ENCODE measurements at places on chromosomes 6 and 20. TPM values are rescaled to one million over a fixed set of nuclear protein-coding genes. Genes with fewer than 3 reads are reported as not detected.

Gene PRL
- not detected for total RNA-seq

- DNase-seq: peak; percentile 86
Observed at GRCh38 chr20:56860413-56860812, 231.3 kb downstream of the TFAP2C start.

GRCh38 chr6:16380220-16380809, 141.9 kb downstream of the GMPR start:
- DNase-seq: no peak

DNA sequence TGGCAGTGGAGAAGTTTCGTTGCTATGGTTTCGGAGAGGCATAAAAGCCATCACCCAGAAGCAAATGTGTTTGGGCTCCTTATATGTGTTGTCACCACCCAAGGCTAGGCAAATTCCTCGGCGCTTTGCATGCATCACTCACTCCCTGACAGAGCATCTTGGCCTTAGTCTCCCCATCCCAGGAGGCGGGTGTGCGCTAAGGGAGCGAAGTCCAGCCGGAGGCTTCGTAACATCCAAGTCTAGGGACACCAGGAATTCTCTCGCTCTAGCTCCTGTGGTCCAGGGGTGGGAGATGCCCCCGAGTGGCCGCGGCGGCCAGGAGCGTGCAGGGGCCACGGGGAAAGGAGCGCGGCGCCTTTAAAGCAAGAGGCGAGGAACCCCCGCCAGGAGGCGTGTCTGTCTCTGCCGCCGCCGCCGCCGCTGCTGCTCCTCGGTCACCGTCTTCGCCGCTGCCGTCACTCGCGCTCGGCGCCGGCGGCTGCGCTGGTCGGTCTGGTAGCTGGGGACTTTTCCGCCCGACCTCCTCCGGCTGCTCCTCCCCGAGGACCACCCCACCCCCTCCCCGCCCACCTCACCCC, at the start of gene GRIK2:
TSS of gene GRIK2 (plus strand) at position 458 of the 578 bp plus-strand sequence.
- DNase-seq: peak; percentile 28

GRCh38 chr20:57883224-57883623, 173.4 kb upstream of the PMEPA1 start:
- DNase-seq: no peak

Gene CLPSL2
- not detected for total RNA-seq

GRCh38 chr6:52540286-52540902, 36.5 kb downstream of the TRAM2 start:
- no peak for DNase-seq

GRCh38 chr6:42522942-42523814, 40.7 kb upstream of the UBR2 start:
- DNase-seq: no peak

GRCh38 chr6:164164876-164165275, 750.4 kb downstream of the QKI start:
- DNase-seq: no peak

Gene HAO1
- not detected for total RNA-seq

DNA sequence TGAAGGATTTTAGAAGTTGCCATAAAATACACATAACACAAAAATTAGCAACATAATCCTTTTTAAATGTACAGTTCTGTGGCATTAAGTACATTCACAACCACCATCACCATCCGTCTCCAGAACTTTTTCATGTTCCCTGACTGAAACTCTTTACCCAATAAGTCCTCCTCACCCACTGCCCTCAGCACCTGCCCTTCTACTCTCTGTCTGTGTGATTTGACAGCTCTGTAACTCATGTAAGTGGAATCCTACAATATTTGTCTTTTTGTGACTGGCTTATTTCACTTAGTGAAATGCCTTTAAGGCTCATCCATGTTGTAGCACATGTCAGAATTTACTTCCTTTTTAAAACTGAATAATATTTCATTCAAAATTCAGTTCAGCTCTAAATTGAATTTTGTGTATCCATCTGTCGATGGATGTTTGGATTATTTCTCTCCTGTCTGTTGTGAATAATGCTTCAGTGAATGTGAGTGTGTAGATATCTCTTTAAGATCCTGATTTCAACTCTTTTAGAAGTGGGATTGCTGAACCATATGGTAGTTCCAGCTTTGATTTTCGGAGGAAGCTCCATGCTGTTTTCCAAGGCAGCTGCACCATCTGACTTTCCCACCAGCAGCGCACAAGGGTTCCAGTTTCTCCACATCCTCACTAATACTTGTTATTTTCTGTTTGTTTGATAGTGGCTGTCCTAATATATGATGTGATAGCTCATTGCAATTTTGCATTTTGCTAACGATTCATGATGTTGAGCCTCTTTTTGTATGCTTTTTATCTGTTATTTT, 4.2 kb downstream of the ENTPD6 start:
- no peak for DNase-seq

Gene KHDRBS2
- total RNA-seq: not detected

DNA sequence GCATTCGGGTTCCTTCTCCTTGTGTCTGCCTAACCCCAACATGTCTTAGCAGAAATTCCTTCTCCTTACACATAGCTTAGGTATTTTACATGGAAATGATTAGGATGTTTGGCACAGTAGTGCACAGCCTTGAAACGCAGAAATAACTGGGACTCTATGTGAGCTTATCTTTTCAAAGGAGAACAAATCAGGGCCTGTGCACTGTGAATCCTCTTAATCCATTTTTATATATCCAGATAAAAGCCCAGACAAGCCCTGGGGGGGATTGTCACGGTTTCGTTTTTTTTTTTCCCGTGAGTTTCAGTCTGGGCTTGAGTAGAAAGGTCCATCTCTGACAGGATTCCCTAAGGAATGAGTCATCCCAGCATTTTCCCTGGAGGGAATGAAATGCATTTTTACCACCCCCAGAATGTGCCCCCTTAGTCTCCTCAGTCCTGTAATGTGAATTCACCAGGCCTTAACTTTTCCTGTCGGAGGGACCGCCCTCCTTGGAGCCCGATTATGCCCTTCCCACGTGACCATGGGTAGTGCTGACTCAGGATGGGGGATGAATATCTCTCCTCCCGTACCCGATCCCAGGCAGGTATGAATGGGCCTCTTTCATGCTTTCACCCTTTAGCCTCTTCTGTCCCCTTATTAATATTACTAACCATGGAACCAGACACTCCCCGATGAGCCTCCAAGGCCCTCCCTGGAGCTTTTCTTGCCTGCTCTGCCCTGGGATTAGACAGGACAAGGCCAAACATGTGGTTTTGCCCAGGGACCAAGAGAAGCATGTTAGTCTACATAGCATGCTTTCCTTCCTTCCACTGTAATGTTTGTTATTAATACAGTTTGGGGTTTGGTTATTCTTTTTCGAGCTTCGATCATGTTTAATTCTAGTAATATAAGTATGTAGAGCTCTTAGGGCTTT, 23.9 kb upstream of the NAA20 start:
- DNase-seq: peak; percentile 94

Measured in fibroblast of villous mesenchyme (primary cell).